Hematopoietic multipotent progenitor cell treated with erythropoietin and hydrocortisone succinate and interleukin-3 and kit ligand, for 6 days (in vitro differentiated cells): ENCODE measurements at places on chromosomes 16 and 17.

DNA sequence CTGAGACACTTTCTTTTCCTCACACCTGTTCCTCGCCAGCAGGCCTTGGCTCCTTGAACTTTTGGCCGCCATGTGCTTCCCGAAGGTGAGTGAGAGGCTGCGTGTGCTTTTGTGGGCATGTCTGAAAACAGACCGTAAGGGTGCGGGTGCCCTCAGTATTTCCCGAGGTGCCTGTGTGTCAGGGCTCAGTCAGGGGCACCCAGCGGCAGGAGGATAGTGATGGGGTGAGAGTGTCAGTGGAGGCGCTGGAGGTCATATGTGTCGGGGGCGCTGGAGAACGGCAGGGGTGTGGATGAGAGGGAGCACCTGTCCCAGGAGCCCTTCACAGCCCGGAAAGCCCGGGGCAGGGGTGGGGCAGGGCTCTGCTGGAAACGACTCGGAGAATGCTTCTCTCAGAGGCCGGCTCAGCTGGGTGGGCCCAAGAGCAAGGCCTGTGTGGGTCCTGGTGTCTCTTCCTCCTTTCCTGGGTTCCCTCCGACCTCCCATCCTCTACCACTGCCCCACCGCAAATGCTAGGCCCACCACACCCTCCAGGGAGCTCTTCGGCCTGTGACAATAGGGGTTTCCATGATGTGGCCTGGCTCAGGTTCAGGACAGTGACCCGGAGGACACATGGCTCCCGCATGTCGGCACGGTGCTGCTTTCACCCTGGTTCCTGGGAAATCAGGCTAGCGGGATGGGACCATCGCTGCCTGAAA, 451 bp downstream of the IL32 start:
- DNase-seq: no peak

GRCh38 chr16:5678371-5678770, 580.8 kb upstream of the EEF2KMT start:
- peak; percentile 23 for DNase-seq

DNA sequence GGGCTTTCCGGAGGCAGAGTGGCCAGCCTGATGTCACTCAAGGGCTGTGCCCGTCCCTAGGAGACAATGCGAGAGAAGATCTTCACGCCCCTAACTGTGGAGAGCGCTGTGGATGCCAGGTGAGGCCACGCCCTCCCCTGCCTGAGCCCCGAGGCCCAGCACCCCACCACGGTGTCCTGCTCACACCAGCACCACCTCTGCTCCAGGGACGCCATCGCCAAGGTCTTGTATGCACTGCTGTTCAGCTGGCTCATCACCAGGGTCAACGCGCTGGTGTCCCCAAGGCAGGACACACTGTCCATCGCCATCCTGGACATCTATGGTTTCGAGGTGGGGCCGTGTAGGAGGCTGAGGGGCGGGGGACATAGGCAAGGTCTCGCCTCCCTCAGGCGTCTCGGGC, 27.8 kb downstream of the MYO15A start:
- DNase-seq: no peak

GRCh38 chr16:3029491-3030221, 5.8 kb downstream of the THOC6 start:
- peak; percentile 52 for DNase-seq

DNA sequence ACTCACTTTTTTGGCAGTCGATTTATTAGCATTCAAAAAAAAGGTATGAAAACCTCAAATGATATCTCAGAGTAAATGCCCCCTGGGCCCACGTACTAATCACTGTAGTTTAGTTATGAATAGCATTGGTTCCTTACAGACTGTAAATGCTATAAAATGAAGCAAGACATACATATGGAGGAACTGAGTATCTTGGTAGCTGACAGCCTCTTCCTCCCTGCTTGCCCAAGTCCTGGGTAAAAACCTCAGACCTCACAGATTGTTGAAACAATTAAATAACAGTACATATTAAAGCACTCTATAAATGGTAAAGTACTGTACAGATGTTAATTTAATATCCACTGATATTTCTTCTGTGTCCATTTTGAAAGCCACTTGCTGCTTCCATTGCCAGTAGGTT, 33.2 kb upstream of the ABCC11 start:
- no peak for DNase-seq

GRCh38 chr17:64772845-64773299, 110.8 kb upstream of the SMURF2 start:
- DNase-seq: no peak

- DNase-seq: no peak
Observed at GRCh38 chr17:59695945-59696681, 11.1 kb downstream of the PTRH2 start.

GRCh38 chr16:61820398-61820797, 215.8 kb downstream of the CDH8 start:
- DNase-seq: no peak

DNA sequence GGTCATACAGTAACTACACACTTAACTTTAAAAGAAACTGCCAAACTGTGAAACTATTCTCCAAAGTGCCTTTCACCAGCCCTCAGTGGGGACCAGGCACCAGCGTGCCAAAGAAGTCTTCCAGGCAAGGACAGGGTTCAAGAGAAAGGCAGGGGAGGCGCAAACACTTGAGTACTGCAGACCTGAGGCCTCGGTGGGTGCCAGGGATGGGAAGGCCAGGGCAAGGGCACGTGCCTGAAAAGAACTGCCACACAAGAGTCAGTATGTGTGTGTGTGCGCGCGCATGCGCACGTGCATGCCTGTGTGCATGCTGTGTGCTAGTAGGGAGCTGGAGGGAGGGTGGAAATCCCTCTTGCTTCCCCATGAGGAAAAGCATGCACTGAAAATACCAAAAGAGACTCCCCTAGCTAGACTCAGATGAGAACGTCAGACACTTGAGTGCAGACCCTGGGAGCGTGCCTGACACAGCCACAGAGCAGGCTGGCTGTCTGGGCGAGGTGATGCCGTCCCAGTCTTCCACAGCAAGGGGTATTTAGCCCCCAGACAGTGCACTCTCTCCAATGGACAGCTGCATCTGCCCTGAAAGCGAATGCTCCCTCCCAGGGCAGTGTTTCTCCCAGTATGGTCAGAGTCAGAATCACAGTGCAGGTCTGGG, 40.1 kb upstream of the GSG1L start:
- DNase-seq: no peak

DNA sequence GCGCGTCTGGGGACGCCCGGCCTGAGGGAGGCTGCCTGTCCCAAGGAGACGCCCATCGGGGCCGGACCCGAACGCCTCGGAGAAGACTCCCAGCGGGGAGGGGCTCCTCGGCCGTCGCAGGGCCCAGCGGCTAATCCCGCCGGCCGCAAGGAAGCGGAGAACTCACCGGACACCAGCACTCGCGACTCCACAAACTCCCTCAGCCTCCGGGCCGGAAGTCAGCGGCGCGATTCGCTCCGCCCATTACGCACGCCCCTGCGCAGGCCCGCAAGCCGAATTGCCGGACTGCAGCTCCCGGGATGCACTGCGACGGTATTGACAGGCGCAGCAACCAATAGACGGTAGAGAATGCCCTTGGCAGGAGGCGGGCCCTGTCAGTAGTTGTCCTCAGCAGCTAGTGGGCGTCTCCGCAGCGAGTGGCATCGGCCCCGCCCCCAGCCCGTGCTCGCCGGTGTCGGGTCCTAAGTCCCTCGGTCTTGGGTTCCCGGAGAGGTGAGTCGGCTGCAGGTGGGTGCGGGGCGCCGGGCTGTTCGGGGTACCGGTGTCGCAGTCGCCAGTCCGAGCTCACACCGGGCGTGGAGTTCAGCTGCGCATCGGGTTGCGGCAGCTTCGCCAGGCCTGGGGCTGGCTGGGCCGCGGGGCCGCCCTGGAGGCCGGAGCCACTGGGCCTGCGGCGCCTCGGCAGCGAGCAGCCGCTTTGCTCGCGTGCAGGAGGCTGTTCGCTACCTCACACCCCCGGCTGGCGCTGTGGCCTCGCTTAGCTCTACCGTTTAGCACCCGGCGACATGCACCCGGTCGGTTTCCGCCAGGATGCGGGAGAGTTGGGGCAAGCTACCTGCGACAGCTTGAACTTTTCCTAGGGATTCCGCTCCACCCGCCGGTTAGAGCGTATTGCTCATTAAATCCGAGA, at the start of the genes ZNF174 and ZSCAN32:
Gene ZNF174 (plus strand): TSS at position 437 of the 910 bp plus-strand sequence. CDS start 790 bp downstream, outside the sequence.
Gene ZSCAN32 (minus strand): TSS at position 226 of the 910 bp plus-strand sequence. CDS start 3,447 bp downstream, outside the sequence.
- DNase-seq: peak; percentile 99

DNA sequence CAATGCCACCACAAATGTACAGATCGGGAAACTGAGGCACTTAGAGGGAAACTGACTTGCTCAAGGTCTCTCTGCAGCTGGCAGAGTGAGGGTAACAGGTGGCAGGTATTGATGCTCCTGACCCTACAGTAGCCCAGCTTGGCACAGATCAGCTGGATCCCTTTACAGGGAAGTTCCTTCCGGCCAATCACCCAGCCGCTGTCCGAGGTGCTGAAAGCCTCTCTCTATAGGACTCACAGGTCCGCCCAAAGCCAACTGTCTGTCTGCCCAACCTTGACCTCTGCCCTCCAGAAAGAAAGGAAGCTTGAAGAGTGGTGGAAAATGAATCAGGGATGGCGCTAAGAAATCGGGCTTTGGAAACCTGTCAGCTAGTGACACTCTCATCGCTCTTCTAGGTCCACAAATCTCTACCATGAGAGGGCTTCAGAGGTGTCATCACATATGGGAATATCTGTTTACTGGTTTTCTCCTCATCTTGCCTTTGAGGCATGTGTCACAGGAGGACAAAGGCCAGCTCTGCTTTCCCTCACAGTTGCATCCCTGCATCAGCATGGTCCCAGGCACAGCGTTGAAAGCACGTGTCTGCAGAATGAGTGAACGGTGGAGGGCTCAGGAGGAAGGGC, 246.2 kb downstream of the KATNIP start:
- peak; percentile 83 for DNase-seq

- peak; percentile 85 for DNase-seq
Observed at GRCh38 chr17:28384281-28385036, 13.0 kb downstream of the SARM1 start.

- DNase-seq: peak; percentile 66
Observed at GRCh38 chr16:49592546-49593423, 219.2 kb downstream of the C16orf78 start.

GRCh38 chr17:27640790-27641189, 9.8 kb downstream of the LGALS9 start:
- no peak for DNase-seq

- no peak for DNase-seq
Observed at GRCh38 chr17:81392909-81393654, 2.2 kb upstream of the BAHCC1 start.

- DNase-seq: no peak
Observed at GRCh38 chr17:69769050-69769449, 306.0 kb upstream of the KCNJ16 start.

DNA sequence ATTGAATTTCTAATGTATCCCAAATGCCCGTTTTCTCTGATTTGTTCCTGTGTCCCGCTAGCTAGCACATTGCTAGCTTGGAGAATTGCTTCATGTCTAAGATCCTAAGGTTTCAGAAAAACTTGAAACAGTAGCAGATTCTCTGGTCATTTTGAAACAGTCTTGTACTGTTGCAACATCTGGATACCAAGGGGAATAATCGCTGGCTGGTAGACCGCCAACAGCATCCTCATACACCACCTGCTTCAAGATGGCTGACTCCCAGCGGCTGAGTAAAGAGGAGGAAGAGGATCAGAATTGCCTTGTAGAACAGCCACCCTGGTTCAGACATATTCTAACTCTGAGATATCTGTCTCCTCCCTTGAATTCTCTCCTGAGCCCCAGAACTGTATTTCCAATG, 226.7 kb upstream of the ELAC2 start:
- no peak for DNase-seq

DNA sequence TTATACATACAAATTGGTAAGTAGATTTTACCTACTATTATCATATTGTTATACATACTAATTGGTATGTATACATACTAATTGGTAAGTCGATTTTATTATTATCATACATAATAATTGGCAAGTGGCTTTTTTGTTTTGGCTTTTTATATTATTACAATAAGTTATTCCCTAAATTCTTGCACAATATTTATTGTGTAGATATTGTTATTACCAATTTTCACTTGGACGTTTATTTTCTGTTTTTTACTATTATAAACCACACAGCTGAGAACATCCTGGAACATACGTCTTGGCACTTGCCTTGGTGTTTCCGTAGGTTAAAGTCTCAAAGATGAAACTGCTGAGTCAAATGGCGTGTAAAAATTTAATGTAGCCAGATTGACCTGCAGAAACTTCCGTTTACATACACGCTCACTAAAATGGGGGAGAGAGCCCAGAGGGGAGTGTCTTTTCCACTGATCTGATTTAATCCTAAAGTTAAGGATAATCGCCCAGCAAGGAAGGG, 18.9 kb downstream of the GNGT2 start:
- DNase-seq: no peak

GRCh38 chr16:24152826-24153225, 103.3 kb upstream of the CACNG3 start:
- no peak for DNase-seq

- peak; percentile 69 for DNase-seq
Observed at GRCh38 chr16:75580-76501, 2.2 kb upstream of the MPG start.

DNA sequence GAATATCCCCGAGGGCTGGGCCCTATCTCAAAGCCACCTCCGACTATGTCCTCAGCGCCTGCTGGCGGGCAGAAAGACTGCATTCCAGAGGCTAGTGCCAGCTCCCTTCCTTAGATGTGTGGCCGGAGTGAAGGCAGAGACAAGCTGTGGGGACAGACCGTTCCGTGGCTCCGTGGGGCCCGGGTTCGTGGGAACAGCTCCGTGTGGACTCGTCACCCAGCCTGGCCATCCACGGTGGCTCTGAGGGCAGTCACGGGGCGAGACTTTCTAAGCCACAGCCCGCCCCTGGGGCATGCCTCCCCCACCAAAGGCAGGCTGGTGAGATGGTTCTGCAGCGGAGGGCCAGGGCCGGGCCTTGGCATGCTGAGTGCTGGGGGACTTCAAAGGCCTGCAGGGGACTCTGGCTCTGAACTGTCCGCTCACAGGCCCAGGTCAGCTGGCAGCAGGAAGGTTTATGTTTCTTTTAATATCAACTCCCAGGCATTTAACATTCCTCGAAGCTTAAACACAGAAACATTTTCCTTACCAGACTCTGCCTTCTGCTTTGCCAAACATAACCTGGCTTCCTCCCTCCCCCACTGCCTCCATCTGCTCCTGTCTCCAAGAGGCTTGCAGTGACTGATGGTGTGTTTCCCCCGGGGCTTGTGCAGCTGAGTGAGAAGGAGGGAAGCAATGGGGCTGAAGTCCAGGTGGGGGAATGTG, 50.4 kb downstream of the TIMM22 start:
- no peak for DNase-seq
